ENCODE measurements at places on chromosomes 5 and 9.

GRCh38 chr9:87223392-87224246 is 274.0 kb upstream of the DAPK1 start:
- peak; percentile 87 for DNase-seq

DNA sequence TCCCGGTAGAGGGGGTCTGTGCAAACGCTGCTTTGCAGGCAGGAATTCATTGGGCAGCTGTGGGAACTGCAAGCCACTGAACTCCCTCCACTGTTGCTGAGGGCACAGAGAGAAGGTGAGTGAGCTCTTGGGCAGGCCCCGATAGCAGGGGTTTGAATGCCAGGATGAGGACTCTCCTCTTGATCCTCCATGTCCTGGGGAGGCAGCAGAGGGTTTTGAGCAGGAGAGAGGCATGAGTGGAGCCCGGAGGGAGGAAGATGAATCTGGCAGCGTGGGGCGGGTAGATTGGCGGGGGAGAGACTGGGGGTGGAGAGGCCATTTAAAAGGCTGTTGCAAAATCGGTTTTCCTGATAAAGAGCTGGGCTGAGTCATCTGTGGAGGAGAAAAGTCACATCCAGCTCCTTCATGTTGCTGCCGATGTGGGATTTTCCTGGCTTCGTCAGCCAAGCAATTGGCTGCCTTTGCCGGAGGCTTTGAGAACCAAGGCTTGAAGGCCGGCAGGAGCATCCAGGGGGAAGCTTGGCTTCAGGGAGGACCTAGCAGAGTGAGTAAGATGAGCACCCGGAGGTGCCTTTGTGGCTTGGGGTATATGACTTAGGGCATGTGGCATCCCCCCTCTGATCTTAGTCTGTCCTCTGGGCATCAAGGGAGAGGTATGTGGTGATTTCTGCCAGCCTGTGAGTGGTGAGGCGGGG is at the start of gene SYNPO:
Gene SYNPO (plus strand): TSS at position 350 of the 695 bp plus-strand sequence. CDS start 7,616 bp downstream, outside the sequence.
- DNase-seq, result peak; percentile 85

- no peak for DNase-seq
Measured at GRCh38 chr9:114947058-114947457, 16.7 kb upstream of the TNFSF8 start.

DNA sequence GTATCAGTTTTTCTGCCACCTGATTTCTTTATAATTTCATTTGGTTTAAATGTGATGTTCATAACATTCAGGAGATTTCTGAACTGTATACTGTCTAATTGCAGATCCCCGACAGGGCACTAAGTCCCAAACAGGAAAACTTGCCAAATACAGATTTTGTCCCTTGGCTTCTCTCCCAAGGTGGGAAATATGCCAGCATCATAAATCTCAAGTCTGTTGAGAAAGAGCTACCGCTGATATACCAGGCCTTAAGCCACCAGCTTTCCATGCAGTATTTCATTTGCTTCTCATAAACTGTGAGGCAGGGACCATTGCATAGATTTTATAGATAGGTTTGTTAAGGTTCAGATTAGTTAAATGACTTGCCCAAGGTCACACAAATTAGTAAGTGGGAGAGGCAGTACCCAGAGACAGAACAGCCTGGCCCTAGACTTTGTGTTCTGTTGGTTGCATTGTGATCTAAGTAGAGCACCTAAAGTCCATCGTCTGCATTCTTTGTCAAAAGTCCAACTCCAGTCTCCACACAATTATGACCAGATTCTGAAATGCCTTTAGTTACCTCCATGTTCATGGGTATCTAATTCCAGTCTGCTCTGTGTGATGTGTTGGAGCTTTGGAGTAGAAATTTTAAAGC is 16.2 kb downstream of the GPR21 start:
- DNase-seq, result peak; percentile 20

DNA sequence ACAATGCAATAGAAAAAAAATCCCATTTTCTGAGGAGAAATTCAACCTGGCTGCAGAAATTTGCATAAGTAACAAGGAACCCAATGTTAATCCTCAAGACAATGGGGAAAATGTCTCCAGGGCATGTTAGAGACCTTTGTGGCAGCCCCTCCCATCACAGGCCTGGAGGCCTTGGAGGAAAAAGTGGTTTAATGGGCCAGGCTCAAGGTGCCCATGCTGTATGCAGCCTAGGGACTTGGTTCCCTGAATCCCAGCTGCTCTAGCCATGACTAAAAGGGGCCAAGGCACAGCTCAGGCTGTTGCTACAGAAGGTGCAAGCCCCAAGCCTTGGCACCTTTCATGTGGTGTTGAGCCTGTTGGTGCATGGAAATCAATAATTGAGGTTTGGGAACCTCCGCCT is 66.5 kb downstream of the ALDH1A1 start:
- DNase-seq, result no peak

DNA sequence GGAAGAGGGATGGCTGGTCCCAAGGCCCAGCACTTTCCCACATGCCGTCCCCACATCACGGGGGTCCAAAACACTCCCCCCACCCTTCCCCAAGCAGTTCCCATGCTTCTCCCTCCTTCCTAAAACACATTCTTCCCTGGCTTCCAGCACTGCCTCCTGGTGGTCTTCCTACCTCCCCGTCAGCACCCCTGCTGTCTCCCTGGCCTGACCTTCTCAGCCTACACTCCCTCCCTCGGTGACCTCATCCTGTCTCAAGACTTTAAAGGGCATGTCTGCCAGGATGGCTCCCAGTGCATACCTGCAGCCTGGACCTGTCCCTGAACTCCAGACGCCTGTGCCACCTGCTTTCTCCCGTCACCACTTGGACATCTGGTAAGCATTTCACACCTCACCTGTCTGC is 4.3 kb upstream of the NCS1 start:
- DNase-seq, result no peak

- no peak for DNase-seq
Measured at GRCh38 chr9:22342491-22343217, 104.0 kb upstream of the DMRTA1 start.

DNA sequence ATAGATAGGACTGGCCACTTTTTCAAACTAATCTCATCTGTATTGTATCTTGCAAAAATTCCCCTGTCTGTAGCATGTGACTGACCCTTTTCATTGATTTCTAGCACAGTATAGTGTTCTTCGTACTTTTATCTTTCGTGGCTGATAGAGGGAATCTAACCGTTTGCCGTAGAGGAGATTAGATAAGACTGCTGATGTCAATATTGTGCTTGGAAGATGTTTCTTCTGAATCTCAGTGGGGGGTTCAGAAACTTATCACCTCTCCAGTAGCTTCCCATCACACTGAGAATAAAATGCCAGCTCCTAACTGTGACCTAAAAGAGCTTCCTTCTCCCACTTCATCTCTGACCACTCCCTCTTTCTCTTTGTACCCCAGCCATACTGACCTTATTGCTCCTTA is 25.4 kb upstream of the ALDOB start:
- no peak for DNase-seq

- DNase-seq, result no peak
Measured at GRCh38 chr5:126428421-126428820, 5.2 kb downstream of the GRAMD2B start.

DNA sequence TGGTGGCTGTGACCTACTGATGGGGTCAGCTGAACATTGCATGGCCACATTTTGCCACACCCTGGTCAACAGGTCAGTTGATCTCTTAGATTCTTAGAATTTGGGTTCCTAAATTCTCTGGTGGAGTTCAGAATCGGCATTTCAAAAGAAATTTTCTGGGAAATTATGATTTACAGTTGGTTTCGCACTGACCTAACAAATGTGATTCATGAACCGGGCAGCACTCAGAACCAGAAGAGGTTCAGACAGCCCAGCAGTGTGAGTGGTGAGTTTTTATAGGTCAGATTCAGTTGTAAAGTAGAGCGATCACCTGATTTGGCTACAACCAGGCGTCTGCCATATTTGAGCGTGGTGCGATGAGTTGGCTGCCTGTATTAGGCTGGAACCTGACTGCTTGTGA is 163.7 kb upstream of the GAS1 start:
- no peak for DNase-seq

- no peak for DNase-seq
Measured at GRCh38 chr5:174418809-174419539, 305.4 kb upstream of the MSX2 start.
